8988T (cell line): ENCODE measurements at places on chromosomes 2 and 18.

GRCh38 chr2:195027947-195028346, 629.1 kb upstream of the SLC39A10 start:
- DNase-seq, result no peak

DNA sequence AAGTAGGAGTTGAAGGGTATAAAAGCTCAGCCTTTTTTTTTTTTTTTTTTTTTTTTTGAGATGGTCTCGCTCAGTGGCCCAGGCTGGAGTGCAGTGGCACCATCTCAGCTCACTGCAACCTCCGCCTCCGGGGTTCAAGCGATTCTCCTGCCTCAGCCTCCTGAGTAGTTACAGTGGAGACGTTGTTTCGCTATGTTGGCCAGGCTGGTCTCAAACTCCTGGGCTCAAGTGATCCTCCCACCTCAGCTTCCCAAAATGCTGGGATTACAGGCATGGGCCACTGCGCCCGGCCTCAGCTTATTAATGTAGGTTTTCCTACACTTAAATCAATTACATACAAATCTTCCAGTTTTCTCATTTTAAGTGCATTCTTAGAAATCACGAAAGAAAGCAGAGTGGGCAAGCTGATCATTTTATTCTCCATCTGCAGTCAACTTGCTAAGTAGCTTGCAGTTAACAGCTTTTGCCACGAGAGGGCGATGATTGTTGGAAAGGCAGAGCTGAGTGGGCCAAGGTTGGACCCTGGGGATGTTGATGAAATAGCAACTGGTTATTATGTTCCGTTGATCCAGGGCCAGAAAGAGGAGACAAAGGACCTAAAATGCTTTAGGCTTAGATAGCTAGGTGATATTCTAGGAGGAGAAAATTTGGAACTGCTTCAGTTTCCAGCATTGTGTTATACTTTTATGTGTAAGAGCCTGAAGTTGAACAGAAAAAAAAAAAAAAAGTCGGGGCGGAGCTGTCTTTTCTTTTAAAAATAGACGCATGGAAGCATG, 234.4 kb upstream of the EPAS1 start:
- peak; percentile 40 for DNase-seq

- DNase-seq, result no peak
Measured at GRCh38 chr2:239339241-239339640, 61.6 kb downstream of the HDAC4 start.

GRCh38 chr2:289362-290089, 1.6 kb upstream of the ALKAL2 start:
- peak; percentile 44 for DNase-seq

DNA sequence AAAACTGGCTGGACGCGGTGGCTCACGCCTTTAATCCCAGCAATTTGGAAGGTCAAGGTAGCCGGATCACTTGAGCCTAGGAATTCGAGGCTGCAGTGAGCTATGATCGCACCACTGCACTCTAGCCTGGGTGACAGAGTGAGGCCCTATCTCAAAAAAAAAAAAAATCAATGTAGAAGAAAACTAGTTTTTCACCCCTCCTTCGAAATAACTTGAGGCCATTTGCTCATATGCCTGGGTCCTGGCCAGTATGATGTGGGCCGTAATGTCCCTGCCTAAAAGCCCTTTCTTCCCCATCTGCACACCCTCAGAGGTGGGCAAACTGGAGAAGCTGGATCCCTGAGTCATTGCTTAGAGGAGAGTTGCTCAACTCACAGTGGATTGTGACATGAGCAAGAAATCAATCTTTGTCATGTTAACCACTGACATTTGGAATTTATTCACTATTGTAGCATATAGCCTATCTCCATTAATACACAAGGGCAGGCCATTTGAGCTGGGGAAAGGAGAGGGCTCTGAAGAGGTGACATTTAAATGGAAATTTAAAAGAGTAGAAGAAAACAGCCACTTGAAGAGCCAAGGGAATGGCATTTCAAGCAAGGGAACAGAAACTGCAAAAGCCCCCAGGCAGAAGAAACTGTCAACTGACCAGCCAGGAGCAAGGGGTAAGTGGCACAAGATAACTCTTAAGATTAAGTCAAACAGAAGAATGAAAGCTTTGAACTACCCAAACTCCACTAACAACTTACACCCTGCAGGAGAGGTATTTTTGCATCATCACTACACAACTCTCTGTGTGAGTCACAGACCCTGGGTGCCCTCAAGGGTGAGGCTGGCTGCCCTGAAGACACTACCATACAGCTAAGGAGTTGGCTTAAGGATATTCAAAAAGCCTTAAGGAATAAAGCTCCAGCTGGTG, 7.6 kb upstream of the METTL21A start:
- no peak for DNase-seq

GRCh38 chr2:31524592-31524991, 56.1 kb downstream of the SRD5A2 start:
- DNase-seq, result no peak

GRCh38 chr2:105592288-105592687, 152.4 kb upstream of the NCK2 start:
- DNase-seq, result no peak

DNA sequence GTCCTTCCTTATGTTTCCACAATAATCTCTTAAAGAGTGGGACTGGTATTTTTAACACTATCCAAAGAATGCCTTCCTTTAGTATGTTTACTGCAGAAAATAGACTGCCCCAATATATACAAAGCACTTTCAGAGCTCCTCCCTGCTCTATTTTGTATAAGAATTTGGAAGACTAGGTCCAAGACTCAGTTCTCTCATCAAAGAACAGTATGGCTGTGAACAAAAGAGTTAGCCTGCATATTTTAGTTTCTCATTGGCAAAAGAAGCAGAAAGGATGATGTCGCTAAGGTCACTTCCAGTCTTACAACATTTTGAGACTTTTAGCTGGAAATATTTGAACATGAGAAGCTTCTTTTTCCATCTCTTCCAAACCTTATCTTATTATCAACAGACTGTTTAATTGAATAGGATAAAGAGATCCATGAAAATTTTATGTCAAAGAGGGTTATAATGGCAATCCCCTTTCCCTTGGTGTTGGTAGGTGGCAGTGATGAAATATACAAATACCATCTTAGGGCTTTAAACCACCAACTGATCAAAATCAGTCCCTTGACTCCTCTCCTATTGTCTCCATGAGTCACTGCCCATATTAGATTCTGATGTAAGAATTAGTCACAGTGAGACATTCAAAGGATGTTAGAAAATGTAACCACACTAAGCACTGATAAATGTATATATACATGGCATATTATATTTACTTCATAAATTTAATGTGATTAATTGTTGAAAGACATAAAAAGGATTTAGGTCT, 266.9 kb upstream of the DSEL start:
- DNase-seq, result no peak
